Esophagus squamous epithelium (tissue), 5 donors: ENCODE measurements at places on chromosomes 16 and 17. TPM values are rescaled to one million over a fixed set of nuclear protein-coding genes. Genes with fewer than 3 reads are reported as not detected.

- H3K4me3 ChIP-seq, result no peak overlapping the region
- H3K4me1 ChIP-seq, result no peaks in the 10 kb centered on the region
- no peaks in the 10 kb centered on the region for H3K27me3 ChIP-seq
- H3K36me3 ChIP-seq, result no peaks in the 10 kb centered on the region
- no peak overlapping the region for H3K27ac ChIP-seq
Measured at GRCh38 chr16:61014869-61015268, 1021.4 kb downstream of the CDH8 start.

GRCh38 chr16:68190081-68190480, 45.8 kb downstream of the ESRP2 start:
- no peak overlapping the region for H3K27ac ChIP-seq
- H3K4me1 ChIP-seq, result no peaks in the 10 kb centered on the region
- DNase-seq, result no peak
- no peaks in the 10 kb centered on the region for H3K27me3 ChIP-seq
- H3K36me3 ChIP-seq, result peaks cover 6% of the 10 kb centered on the region

DNA sequence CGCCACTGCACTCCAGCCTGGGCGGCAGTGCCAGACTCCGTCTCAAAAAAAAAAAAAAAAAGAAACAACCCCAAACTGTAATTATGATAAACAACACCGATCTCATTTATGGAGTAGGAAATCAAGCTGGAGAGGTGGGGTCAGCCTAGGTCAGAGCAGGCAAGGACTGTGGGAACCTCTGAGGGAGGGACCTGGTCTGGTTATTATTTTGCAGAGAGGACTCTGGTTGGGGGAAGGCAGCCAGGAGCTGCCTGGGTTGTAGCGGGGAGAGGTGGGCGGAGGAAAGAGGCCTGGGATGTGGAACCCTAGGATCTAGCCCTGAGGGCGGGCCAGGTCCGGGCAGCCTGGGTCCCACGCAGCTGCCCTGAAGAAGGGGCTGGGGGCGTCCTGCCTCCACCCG, 10.9 kb upstream of the HS3ST6 start:
- DNase-seq, result no peak
- peaks cover 11% of the 10 kb centered on the region for H3K4me1 ChIP-seq
- peak overlapping the region; percentile 87 for H3K27ac ChIP-seq

Gene SNX20
- 2.9 TPM for total RNA-seq

Gene HOXB9
- total RNA-seq, result not detected

- H3K4me1 ChIP-seq, result no peaks in the 10 kb centered on the region
- H3K36me3 ChIP-seq, result no peaks in the 10 kb centered on the region
- no peak overlapping the region for H3K4me3 ChIP-seq
- DNase-seq, result no peak
Measured at GRCh38 chr17:57522042-57523005, 222.8 kb downstream of the CCDC182 start.
